ENCODE measurements at places on chromosomes 4 and X.

DNA sequence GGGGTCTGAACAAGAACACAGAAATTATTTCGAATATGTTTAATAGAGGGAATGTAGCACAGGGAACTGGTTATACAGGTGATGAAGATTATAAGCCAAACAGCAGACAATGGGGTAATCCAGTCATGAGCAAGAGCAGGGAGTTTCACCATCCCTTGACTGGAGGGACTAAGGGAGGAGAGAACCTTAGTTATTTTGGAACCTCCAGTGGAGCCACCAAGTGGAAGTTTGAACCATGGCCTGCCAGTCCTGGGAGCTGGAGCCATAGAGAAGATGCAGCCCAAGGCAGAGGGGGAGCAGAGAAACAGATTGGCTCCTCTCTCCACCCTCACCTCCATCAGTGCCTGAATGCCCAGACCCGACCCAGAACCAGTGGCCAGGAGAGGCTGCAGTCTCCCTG, 264.6 kb upstream of the RASGEF1B start:
- no peak for DNase-seq

DNA sequence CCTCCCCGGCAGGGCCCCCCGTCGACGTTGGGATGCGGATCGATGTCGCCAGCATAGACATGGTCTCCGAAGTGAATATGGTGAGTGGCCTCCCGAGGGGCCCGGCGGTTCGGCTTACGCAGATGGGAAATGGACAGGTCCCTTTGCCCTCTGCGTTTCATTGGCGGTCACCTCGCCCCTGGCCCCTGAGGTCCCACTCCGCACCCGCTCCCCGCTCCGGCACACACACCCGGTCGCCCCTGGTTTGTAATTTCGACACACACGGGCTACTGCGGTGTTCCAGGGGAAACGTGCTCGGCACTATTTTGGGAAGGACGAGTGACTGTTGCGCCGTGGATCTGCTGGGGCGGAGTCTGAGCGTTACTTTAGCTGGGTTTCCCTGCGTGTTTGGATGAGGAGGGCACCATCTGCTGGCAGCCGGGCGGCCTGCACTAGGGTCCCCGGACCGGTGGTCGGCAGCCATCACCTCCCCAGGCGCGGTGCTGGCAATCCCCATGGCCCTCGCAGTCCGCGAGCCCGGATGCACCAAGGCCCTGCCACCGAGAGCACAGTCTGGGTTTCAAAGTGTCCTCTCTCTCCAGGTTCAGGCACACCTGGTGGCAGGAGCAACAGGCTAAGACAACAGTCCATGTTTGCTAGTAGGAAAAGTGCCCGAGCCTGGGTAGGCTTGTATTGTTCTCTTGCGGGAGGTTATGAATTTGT, 1.2 kb downstream of the GABRB1 start:
- no peak for DNase-seq

GRCh38 chrX:154441984-154442707, 1.8 kb upstream of the FAM50A start:
- no peak for DNase-seq

DNA sequence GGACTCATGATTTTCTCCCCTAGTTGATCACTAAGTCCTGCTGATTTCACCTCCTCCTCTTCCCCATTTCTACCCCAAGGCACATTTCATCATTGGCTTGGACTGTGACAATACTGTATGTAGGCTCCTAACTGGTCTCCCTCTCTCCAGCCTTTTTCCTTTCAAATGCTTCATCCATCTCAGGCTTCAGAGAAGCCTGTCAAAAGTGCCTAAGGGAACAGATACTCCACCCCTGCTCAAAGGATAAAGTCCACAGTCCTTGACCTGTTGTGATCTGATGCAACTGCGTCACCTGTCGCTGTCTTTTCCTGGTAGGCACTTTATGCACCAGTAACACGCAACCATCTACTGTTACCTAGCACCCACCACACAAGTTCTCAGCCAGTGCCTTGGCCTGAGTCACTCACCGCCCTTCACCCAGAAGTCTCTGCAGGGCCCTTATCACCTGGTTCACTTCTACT, 12.8 kb downstream of the SCARB2 start:
- no peak for DNase-seq

DNA sequence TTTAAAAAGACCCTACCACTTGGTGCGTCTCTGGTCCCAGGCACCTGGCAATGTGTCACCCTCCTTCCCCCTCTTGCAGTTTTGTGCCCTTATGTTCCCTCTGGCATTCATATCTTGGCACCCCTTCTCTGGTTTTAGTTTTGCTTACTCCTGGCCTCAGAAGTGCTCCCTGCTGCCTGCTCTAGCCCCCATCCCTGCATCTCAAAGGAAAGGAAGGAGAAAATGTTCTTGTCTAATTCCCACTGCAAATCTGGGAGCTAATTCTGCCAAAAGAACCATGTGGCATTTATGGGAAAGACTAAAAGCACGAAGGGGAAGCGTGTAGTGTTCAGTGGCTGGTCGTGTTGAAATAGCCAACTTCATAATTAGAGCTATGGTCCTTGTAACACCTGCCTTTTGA, 340.1 kb upstream of the RPS6KA3 start:
- DNase-seq = no peak
